ENCODE measurements at places on chromosomes 4 and X. TPM values are rescaled to one million over a fixed set of nuclear protein-coding genes. Genes with fewer than 3 reads are reported as not detected.

Gene AFM
- 0.15 TPM for polyA plus RNA-seq

Gene BGN
- 160 TPM for polyA plus RNA-seq

Gene STS
- polyA plus RNA-seq, result 6.6 TPM

Gene TMPRSS11F
- 0.05 TPM for polyA plus RNA-seq

Gene ENAM
- 0.42 TPM for polyA plus RNA-seq

Gene GNL3L
- polyA plus RNA-seq, result 13.5 TPM

Gene HMGN5
- polyA plus RNA-seq, result 22.6 TPM

Gene FREM3
- 6.0 TPM for polyA plus RNA-seq

Gene MRFAP1
- polyA plus RNA-seq, result 393 TPM

Data from right lung (tissue), 10 donors.